ENCODE measurements at places on chromosomes 1 and 21.

DNA sequence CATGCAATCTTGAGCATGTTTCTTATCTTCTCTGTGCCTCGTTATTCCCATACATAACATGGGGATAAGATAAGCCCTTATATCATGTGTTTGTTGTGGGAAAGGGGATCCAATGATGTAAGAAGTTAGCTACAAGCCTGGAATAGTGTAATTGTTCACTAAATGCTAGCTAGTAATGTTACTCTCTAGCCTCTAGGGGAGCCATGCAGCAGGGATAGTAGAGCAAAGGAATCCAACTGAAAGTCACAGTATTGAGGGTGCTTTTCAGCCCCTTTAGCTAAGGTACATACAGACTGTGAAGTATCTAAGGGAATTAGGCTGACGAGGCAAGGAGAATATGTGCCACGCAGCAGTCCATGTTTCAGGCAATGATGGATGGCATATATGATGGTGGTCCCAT is 46.9 kb downstream of the IL23R start:
- DNase-seq, result peak; percentile 69

DNA sequence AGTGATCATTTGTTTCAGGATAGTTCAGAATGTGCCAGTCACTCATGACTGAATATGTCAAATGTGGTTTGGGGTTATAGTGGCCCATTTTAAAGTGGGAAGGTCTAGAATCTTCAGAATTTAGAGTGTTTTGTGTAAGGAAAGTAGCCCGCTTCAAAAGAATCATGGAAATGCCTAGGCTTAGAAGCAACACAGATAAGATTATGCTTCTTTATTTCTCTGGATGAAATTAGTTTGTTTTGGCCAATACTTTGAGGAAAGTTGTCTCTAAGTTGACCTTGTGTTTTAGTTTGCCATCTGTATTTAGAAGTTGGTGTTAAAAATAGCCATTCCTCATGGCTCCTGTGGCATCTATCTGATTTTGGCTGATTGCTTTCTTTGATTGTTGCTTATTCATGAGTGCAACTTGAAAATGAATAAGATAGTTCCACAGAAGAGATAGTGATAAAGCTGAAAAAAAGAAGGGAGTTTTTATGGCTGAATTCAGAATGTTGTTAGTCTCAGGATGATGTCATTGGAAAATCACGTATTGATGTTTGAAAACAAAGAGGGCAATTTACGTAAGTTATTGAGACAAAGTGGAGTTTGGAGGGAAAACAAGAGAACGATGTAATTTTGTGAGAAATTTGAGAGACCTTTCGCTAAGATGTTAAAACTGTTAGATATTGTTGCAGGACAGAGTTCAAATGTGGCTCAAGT is 71.9 kb downstream of the PLA2G4A start:
- DNase-seq, result no peak

GRCh38 chr1:19676438-19676922 is 11.8 kb downstream of the HTR6 start:
- peak; percentile 52 for DNase-seq

DNA sequence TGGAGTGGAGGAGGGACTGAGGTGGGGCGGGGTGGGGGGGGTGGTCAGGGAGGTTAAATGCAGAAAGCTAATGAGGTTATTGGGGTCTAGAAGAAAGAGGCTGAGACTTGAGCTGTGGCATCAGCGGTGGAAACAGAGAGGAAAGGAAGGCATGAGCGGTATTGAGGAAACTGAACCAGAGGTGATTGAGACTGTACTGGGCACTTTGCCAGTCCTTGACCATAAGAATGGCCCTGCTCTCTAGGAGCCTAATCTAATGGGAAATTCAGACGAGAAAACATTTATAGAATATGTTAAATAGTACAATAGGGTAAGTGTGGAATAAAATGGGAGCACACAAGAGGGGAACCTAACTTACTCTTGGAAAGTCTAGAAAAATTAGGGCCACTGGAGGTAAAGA is 23.7 kb downstream of the SLC44A3 start:
- DNase-seq, result no peak

DNA sequence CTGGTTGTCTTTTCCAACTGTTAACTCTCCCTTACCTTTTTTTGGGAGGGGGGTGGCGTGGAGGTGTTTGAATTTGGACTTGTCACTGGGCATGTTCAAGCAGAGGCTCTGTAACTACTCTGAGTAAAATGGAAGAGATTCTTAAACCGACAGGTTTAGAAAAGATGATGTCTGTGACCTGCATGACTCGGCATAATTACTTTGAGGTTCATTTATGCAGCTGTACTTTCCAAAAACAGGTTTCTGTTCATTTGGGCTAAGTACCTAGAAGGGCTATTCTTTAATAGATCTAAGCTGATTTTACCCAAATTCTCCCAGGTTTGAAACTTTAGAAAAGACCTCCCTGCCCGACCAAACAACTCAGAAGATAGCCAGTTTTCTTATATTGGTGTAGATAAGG is 80.3 kb downstream of the SLC35A3 start:
- DNase-seq, result no peak

GRCh38 chr1:112877750-112878149 is 78.2 kb downstream of the SLC16A1 start:
- DNase-seq, result no peak

DNA sequence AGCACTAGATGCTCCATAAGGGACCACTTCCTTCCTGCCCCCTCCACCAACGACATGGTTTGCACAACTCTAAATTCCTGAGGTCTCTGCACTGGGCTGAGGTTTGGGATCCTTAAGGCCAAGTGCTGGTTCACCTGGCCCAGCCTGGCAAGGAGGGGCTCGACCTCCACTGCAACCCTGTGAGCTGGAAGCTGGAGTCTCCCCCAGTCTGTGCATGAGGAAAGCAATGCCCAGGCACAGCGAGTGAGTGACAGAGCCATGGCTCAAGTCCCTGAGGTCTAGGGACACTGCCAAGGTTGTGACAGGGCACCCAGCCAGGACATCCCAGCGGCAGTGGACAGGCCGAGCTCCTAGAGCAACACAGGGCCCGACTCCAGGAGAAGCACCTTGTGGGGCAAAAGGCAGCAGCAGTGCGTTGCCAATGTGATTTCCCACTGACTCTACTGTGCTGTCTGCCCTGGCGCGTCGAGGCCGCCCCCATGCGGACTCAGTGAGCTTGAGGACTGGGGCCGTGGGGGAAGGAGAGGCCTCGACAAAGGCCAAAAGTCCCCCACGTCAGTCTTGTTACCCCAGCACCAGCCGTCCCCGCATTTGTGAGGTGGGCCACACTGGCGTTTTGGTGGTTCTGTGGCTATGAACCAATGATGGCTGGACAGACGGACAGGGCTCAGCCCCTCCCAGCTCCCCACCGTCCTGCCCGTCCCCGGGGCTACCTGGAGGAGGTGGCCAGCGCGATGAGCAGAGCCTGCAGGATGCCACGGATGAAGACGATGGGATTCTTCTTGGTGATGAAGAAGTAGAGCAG is 30.0 kb downstream of the PODN start:
- no peak for DNase-seq

- no peak for DNase-seq
Observed at GRCh38 chr1:228986093-228986904, 251.0 kb downstream of the RHOU start.

DNA sequence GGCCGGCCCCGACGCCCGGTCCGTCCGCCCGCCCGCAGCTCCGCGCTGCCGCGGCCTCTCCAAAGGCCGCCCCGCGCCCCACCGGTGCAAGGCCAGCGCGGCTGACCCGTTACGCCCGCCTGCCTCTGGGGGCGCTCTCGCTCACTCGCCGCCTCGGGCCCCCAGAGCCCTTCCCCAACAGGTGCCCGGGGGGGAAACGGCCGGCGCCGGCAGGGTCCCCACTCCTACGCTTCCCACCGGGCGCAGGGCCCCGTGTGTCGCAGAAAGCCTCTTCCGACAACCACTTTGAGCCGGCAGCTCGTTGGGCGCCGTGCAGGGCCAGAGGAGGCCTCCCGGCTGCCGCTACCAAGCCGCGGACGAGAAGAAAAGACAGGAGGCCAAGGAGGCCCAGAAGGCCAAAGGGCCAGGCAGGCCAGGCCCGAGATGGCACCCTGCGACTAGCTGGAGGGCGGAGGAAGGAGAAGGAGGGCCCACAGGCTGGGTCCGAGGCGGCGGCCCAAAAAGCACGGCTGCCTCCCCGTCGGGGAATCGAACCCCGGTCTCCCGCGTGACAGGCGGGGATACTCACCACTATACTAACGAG is 64.9 kb upstream of the FCGR2A start:
- DNase-seq, result peak; percentile 68

DNA sequence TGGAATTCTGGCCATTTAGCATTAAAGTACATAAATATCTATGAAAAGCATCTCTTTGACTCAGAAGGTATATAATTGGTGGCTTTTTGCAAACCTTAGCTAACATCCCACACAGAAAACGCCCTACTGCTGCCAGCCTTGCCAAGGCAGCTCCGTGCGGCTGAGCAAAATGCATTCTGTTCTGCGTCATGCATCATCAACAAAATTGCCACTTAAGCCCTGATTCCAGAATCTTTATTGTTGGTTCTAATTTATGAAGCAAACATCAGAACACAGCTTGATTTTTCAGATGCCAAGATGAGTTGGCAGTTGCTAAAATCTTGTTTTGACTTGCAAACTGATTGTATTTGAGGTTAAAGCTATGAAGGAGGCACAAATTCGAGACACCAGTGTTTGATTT is 314.9 kb upstream of the DEPDC1 start:
- no peak for DNase-seq

DNA sequence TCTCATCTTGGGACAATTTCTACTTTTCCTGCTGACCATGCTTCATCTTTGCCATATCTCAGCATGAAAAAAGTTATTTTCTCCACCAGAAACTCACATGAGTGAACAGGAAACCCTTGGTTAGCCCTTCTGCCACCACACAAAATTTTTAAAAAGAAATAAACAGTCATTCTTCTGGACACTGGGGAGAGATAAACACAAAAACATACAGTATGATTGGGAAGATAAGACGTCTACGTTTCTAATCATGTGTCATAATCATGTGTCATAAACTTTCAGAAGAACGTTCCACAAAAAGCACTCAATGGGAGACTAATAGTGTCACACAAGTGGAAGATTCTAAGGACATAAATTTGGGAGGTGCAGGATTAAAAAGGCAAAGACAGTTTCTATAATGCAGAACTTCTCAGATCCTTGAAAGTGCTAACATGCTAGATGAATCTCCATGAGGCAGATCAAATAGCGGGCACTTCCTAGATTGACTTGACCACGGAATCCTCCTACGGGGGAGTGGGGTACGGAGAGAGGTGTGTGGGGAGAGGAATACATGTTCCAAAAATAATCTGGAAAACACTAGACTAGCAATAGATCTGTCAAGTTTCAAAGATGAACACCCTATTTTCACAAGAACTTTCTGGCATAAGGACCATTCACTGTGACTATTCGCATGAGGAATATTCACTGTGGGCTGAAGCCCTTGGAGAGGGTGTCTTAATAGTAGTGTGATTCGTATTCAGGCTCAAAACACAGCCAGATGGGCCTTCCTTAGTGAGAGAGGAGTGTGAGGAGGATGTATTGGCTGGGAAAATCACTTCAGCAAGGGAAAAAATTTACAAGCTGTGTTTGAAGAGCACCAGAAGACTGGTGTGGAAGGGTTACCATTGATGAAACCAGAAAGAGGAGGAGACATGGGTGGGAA is 206.7 kb downstream of the SETD4 start:
- no peak for DNase-seq

DNA sequence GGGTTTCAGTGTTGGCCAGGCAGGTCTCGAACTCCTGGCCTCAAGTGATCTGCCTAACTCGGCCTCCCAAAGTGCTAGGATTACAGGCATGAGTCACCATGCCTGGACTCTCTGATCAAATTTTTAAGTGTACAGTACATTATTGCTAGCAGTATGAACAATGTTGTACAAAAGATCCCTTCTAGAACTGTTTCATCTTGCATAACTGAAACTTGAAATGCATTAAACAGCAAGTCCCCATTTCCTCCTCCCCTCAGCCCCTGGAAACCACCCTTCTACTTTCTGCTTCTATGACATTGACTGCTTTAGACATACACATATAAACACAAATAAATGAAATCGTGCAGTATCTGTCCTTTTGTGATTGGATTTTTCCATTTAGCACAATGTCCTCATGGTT is 463.4 kb downstream of the PTPRC start:
- no peak for DNase-seq

DNA sequence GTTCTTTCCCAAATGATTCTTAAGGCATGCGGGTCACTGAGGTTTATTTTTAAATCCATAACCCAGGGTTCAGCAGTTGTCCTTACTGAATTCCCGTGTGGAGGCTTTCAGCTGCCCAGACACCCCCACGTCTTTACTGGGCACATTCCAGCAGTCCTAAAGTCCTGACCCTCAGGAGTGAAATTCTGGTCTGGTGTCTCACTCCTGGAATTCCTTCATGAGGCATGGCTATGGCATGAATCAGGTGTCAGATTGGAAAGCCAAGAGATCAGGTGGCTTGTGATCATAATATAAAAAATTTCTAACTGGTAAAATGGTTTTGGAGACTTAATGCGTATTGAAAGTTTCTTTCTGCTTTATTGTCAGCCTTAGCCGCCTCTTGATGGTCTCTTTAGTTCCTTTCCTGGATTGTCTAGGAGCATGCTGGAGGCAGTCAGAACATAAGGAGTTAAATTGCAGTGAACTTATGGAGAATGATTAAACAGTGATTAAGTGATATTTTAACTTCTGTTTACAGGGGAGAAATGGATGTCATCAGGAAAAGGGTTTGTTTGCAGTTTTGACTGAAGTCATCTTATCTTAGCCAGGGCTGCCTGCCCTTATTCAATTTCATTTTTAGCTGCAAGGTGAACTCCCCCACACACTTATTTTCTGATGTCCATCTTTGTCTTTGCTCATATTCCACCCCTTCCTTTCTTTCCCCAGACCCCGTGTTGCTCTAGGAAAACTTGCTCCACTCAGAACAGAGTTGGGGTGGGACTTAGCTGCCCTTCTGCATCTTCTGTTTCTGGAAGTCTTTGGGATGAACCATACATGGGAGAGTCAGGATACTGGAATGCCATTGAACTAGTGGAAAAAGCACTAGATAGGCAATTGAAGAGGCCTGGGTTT is 25.7 kb upstream of the MACF1 start:
- no peak for DNase-seq

DNA sequence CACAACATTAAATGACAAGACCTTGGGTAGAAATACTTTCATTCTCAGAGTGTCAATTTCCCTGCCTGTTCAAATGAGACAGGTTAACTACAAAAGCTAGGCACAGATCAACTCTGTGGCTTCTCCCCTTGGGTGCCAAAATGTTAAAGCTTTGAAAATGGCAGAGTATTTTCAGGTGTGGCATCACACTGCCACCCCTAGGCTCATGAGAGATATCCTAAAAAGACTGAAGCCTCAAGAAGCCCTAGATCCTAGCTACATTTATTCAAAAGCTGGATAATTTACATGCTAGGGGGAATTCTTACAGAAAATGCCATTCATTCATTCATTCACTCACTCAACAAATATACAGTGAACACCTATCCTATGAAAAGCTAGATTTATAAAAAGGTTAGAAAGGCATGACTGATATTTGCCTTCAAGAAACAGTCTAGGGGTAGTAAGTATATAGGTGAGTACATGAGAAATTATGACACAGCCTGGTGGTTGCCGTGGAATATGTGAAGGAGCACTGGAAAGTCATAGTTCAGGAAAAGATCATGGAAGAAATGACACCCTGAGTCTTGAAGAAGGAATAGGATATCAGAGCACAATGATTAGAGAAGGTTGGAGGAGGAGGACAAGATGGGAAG is 15.9 kb upstream of the RAB4A start:
- peak; percentile 45 for DNase-seq
